ENCODE measurements at places on chromosomes 11 and 22.

GRCh38 chr22:38069372-38070249 is 12.4 kb downstream of the PICK1 start:
- DNase-seq = no peak

- no peak for DNase-seq
Observed at GRCh38 chr22:40764763-40765441, 54.2 kb downstream of the SLC25A17 start.

GRCh38 chr11:116111546-116111945 is 607.3 kb upstream of the CADM1 start:
- no peak for DNase-seq

DNA sequence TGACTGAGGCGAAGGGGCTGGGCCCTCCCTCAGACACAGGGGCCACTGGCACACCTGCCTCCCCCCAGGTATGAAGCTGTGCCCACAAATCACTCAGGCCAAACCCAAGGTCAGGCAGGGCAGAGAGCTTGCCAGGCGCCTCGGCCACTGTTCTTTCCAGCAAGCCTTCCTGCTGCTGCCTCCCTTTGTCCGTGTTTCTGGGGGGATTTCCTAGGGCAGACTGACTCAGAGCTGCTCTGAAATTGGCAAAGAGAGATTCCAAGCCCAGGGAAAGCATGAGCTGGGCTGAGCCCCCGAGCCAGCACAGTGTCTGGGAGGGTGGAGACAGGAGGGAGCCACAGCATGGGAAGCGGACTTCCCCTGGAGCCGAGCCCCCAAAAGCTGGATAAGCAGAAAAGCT is 33.2 kb downstream of the PPP2R1B start:
- DNase-seq = no peak

DNA sequence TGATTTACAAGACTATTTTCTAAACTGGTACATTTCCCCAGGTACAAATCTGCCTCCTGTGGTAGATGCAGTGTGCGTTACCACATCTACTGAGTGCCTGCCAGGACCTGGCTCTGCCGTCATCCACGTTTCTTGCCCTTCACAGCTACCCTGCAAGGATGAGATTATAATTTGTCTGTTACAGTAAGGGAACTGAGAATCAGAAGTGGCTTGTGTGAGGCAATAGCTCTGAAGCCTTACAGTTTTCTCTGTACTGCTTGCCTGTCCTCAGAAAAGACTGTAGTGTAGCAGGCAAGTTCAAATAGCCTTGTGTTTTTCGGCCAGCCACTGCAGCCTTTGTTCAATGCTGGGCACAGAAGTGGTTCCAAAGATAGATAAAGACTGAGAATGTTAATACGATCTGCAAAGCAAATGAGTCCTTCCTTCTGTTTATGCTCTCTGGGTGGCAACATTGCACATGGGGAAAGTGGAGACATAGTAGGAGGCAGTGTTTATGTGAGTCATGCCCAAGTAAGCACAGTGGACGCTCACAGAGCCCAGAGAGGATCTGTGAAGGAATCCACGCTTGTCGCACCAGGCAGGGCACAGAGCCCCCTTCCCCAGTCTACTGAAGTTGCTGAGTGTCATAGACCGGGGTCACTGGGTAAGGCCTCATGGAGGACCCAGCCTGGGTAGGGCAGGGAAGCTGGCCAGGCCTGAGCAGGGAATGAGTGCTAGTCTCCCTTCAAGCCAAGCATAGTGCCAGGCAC is 49.1 kb downstream of the MICAL2 start:
- no peak for DNase-seq

GRCh38 chr11:14388352-14388751 is 29.4 kb upstream of the RRAS2 start:
- DNase-seq = no peak

GRCh38 chr11:104015649-104016415 is 20.6 kb upstream of the DDI1 start:
- no peak for DNase-seq

- no peak for DNase-seq
Observed at GRCh38 chr11:75538150-75538942, 12.6 kb upstream of the GDPD5 start.

DNA sequence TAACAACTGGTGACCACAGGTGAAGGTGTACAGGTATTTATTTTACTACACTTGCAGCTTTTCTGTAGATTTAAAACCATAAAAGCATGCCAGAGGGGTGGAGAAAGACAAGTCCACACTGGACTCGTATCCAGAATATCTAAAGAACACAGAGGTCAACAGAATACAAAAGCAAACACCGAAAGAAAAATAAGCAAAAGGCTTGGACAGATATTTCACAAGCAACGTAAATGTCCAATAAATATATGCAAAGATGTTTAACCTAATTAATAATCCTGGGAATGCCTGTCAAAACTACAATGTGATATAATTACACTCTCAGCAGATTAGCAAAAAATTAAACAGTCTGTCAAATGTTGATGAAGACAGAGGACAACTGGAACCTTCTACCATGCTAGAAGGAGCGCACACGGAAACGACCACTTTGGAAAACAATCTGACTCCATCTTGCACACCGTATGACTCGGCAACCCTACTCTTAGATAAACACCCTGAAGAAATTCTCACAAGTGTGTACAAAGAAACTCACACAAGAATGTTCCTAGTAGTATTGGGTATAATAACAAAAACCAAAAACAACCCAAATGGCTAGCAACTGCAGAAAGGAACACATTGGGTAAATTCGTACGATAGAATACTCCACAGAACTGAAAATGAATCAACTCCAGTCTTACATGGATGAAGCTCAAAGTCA is 27.2 kb downstream of the GNB1L start:
- DNase-seq = no peak

GRCh38 chr11:40716344-40717130 is 742.9 kb downstream of the LRRC4C start:
- no peak for DNase-seq

DNA sequence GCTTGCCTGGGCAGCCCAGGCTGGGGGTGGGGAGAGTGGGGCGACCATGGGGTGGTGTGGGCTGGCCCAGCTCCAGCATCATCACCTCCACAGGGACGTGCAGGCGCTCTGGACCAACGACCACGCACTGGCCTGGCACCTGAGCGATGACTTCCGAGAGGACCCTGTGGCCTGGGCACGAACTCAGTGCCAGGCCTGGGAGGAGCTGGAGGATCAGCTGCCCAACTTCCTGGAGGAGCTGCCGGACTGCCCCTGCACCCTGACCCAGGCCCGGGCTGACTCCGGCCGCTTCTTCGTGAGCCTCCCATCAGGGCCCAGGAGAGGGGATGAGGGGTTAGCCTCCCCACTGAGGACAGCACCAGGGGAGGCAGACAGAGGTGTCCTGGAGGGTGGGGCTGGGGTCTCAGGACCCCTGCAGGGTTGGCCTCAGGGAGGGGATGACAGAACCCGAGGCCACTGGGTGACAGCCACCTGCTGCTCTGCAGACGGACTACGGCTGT is 3.8 kb downstream of the SUSD2 start:
- DNase-seq = no peak

GRCh38 chr22:46867106-46867505 is 104.7 kb downstream of the TBC1D22A start:
- no peak for DNase-seq

DNA sequence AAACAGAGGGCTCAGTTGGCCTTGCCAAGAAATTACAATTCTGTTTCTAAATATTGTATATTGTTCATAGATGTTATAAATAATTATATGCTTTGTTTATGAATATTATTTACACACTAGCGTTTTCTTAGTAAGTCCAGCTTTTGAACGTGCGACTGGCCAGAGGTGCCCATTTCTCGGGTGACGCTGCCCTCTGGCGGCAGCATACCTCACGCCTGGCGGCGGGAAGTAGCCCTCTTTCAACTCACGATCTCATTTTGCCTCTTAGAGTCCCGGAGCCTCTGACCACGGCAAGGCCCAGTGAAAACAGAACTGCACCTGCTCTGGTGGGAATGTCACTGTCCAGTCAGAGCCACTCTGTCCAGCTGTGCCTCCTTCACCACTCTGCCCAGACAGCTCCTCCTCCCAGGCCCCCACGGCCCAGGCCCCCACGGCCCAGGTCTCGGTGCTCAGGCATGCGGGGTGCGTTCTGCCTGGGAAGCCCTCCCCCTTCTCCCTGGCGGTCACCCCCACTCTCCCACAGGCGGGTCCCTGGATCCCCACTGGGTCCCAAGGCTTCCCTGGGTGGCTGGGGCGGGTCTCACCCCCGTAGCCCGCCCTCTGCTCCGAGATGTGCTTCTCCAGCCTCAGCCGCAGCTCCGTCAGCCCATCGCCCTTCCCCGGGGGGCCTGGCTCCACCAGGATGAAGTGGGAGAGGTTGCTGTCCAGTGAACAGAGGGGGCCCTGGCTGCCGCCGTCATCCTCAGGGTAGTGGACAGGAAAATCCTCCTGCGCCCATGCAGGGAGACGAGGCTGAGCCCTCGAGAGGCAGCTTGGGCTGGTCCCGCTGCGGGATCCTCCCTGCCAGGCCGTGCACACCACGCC is 19.3 kb downstream of the TSSC4 start:
- DNase-seq = no peak

DNA sequence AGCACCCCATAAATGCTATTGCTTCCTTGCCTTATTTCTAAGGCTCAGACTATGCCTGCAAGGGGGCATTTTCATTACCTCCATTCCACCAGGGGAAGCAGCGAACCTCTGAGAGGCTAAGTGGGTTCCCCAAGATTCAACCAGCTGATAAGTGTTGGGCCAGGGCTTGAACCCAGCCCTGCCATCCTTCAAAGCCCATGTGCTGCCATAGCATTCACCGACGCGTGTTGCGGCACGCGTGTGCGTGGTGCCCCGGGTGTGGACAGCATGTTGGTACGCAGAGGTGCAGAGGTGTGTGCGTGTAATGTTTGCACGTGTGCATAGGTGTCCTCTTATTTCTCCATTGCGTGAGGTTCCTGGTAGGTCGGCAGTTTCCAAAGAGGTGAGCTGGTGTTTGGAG is 66.0 kb upstream of the PPARA start:
- DNase-seq = peak; percentile 52

DNA sequence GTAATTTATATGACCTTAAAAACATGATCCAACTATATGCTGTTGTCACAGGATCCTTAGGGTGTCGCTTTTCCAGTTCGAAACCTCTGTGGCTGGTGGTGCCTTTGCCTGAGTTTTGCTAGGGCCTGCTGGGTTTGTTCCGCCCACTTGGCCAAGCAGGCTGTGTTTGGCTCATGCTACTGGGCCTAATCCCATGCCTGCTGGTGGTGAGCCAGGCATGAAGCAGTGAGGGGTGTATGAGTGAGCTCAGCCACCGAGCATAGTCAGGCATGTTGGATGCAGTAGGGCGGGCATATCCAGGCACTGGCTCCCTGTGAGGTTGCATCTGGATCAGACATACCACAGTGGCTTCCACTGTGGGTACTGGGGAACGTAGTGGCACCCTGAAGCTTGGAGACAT is 16.3 kb downstream of the NPAT start:
- no peak for DNase-seq

- DNase-seq = peak; percentile 41
Observed at GRCh38 chr22:47287516-47287915, 525.1 kb downstream of the TBC1D22A start.

DNA sequence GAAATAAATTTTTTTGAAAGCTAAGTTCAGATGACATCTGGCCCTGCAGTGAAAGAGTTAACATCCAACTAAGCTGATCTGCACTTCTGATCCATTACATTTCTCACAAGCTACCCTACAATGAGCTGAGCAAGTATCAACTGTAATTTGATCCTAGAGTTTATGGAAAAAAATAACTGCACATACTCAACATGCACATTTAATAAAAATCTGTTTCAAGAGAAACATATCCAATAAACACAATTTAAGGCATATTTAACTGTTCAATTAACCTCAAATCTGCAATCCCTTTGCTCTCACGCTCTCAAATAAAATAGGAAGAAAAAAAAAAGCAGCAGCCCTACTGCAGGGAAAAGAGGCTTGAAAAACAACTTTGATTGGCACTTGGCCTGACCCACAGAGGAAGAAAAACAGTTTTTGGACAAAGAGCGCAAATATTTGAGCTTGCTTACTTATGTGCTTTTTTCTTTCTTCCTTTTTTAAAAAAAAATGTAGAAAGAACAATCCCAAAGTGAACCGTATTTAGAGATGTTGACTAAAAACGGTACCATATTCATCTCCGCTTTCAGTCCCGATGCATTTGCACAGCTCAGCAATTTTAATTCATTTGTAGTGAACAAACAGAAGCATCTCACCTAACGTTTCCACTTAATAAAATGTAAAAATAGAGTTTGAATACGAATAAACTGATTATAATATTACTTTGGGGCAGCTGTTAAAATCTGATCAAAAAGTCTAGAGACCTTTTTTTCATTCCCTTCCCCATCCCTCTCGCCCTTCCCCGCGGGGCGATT is 1.6 kb downstream of the SESN3 start:
- DNase-seq = no peak

GRCh38 chr11:2898366-2899079 is 12.9 kb upstream of the CDKN1C start:
- no peak for DNase-seq

GRCh38 chr11:112223121-112223520 is 3.1 kb upstream of the PTS start:
- DNase-seq = no peak

- no peak for DNase-seq
Observed at GRCh38 chr11:41110527-41110926, 348.9 kb downstream of the LRRC4C start.

DNA sequence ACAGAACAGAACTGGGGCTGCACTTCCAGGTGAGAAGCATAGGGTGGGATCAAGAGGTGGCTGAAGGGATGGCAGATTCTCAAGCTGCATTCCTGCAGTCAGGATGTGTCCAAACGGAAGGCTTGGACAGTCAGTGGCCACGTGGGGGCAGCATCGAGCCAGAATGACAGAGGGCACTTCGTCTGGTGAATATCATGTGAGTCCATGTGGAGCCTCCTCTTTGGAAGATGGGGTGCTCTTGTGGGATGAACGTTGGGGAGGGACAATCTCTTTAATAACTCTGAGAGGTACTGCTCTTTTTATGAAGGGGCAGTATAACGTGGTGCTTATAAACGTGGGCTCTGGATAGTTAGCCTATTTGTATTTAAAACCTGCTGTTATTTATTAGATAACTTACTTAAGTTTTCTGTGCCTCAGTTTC is 154.9 kb upstream of the NAV2 start:
- peak; percentile 87 for DNase-seq

Measured in suprapubic skin (tissue), 4 donors.